PC-3 (cell line): ENCODE measurements at places on chromosomes 5 and 9. TPM values are rescaled to one million over a fixed set of nuclear protein-coding genes. Genes with fewer than 3 reads are reported as not detected.

The MOB3B gene
- 2.6 TPM in 2 replicates for total RNA-seq

The ORM2 gene
- total RNA-seq, result not detected in 2 replicates

The PALM2AKAP2 gene
- 0.22 and 1.2 TPM in 2 replicates for total RNA-seq

The POU5F2 gene
- total RNA-seq, result 0.46 and 0.66 TPM in 2 replicates

The MYO10 gene
- 52.3 and 72.3 TPM in 2 replicates for total RNA-seq

The QSOX2 gene
- total RNA-seq, result 9.9 and 10.7 TPM in 2 replicates

- DNase-seq, result peak; percentile 64
Observed at GRCh38 chr5:136374003-136374402, 8.7 kb upstream of the TRPC7 start.

DNA sequence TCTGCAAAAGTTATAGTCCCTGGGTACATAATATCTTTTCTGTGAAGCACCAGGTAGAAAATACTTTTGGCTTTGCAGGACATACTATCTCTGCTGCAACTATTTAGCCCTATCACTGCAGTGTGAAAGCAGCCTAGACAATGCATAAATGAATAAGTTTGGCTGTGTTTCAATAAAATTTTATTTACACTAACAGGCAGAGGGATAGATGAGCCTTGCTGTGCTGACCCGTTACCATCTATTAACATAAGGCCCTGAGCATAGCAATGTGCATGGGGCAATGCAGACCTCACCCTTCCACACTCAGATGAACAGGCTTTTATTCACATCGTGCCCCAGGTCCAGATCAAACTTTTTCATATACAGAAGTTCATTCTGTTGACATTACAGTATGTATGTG lies 27.8 kb downstream of the RASEF start:
- no peak for DNase-seq

- no peak for DNase-seq
Observed at GRCh38 chr9:17611917-17612316, 33.1 kb downstream of the SH3GL2 start.

DNA sequence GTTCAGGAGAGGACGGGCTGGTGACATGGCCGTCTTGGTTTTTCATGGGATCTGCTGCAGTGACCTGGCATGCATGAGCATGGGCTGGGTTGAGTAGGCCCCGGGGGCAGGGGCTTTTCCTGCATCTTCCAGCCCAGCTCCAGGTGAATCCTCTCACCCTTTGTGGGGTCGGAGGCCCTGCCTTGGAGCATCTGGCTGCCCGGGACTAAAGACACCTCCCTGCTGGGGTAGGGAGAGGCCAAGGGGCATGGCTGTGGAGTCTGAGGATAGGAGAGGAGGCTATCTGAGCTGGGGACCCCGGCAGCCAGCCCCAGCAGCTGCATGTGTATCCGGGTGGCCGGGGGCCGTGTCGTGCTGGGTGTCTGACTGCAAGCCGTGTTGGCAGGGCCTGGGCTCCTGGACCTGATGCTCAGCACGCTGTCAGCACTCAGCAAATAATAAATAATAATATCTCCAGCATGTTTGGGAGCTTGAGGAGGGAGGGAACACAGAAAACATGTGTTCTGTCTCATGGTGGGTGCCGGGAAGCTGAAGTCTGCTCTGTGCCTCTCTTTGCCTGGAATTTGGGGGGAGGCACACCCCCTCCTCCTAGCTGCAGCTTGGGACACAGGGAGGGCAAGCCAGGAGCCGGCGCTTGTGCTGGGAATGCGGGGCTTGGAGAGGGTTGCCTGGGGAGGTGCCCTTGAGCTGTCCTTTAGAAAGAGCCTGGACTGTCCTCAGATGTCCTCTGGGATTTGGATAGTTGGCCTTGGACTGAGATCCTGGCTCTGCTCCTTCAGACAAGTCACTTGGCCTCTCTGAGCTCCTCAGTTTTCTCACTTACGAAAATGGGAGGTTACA lies 28.4 kb upstream of the PITX1 start:
- DNase-seq, result no peak

DNA sequence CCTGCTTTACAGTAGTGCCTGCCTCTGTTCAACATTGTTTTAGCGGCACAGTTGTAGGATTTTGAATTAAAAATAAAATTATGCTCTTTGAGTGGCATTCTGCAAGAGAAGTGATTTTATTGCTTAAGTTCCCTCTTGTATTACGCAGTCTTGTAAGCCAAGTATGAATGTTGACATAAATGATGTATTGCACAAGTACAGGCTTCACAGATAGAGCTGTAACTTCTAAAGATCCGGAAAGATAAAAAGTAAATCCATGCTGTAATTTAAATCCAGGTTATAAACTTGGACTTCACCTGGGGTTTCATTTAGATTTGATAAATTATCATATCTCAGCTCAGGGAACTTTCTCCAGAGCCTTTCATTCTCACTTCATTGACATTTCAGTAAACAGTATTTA lies 1114.7 kb downstream of the PTPRD start:
- no peak for DNase-seq

DNA sequence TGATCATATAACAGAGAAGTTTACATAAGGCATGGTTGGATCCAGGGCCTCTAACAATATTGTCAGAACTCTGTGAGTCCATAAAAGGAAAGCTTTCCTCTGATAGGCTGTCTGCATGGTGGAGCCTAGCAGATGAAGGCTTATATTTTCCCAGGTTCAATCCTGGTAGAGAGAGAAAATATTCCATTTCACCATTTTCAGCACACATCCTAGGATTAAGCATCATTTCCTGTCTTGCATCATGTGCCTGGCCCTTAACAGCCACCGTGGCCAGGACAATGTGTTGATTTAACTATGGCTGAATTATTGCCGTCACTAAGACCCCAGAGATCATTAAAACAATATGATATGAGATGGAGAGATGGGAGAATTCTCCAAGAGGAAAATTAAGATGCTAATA lies 90.9 kb upstream of the GRIA1 start:
- no peak for DNase-seq

GRCh38 chr9:3012842-3013241 lies 168.9 kb upstream of the PUM3 start:
- no peak for DNase-seq

DNA sequence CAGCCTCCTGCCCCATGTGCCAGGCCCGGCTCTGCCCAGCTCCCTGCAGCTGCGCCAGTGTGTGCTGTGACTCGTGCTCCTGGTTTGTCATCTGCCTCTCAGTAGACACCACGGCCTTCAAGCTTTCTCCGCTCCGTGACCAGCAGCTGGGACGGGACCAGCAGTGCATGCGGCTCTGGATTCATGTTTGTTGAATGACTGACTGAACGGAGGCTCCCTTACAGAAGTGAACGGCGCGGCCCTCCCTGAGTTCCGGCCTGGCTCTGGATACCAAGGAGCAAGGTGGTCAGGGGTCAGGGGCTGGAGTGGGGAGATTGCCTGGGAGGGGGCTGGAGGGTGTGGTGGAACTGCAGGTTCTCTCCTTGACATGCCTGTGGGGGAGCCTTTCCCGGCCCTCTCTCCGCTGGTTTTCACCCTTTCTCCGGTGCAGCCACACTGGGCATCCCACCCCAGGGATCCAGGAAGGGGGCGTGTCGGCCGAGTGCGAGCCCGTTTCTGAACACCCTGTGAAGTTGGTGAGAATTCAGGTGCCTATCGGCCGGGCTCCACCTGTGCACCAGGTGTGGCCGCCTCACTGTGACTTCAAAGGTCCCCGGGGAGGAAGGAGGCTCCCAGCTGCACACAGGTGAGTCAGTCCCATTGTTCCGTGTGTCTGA lies 11.1 kb upstream of the CEP72 start:
- peak; percentile 5 for DNase-seq

DNA sequence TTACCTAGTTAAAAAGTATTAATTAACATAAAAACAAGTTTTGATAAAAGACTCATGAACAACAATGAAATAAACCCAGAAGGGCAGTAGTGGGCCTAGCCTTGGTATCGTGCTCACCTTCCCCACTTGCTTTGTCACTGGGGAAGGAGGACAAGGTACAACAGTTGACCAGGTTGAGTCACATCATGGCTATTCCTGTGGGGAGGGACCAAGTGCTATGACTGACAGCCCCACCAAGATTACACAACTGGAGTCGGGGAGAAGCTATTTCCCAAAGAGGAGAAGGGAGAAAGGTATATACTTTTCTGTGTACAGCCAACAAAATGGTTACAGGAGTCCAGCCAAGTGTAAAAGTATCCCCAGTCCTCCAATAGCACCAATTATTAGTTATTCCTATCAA lies 251.3 kb upstream of the RFX3 start:
- peak; percentile 18 for DNase-seq

DNA sequence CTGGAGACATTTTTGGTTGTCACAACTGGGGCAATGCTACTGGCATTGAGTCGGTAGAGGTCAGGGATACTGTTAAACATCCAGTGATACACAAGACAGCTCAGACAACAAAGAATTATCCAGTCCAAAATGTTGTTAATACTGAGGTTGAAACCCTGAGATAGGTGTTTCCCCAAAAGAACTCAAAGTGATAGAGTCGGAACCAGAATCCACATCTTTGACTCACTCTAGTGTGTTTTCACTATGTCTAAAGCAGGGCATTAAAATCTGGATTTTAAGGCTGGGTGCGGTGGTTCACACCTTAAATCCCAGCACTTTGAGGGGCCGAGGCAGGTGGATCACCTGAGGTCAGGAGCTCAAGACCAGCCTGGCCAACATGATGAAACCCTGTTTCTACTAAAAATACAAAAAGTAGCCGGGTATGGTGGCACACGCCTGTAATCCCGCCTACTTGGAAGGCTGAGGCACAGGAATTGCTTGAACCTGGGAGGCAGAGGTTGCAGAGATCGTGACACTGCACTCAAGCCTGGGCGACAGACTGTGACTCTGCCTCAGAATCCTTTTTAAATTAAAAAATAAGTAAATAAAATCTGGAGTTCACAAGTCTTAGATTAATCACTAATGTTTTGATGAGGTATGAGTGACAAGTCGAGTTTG lies 17.0 kb downstream of the SLC31A1 start:
- DNase-seq, result no peak

GRCh38 chr9:120579139-120580050 lies 572 bp downstream of the CDK5RAP2 start:
- peak; percentile 6 for DNase-seq

DNA sequence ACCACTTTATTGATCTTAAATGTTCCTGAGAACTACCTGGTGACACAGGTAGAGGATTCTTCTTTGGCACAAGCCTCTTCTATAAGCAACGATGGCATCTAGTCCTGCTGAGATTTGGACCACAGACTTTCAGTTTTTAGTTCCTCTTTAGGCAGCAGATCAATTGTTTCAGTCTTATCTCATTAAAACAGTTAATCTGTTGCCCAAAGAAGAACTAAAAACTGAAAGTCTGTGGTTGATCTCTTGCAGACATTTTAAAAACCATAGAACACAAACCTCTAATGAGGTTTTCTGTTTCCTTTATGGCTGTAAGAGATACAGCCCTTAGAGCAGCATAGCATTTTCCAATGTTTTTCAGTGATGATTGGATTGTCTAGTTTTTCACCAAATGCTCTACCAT lies 480.9 kb downstream of the MTRR start:
- no peak for DNase-seq
